Stimulated activated CD4-positive, alpha-beta T cell treated with anti-CD3 and anti-CD28 coated beads, Interleukin-1b, Interleukin-23, amount 100 ng/mL, for 4 hours (primary cell): ENCODE measurements at places on chromosomes 6 and 20.

DNA sequence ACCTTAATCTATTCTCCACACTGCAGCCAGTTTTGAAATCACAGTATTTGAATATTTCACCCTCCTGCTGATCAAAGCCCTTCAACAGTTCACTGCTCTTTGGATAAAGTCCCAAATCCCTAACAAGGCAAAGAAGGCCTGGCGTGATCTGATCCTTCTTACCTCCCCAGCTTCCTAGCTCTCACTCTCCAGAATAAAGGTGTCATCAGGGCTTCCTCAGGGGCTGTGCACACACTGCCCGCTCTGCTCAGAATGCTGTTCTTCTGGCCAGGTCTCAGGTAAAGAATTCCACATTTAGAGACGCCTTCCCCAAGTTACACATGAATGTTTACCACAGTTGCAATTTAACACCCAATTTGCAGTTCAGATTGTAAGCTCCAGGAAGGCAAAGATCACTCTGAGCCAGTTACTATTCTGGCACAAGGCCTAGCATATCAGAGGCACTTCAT lies 58.9 kb upstream of the MCM9 start:
- no peak for DNase-seq

GRCh38 chr6:28867086-28867409 lies 56.7 kb downstream of the TRIM27 start:
- no peak for DNase-seq

DNA sequence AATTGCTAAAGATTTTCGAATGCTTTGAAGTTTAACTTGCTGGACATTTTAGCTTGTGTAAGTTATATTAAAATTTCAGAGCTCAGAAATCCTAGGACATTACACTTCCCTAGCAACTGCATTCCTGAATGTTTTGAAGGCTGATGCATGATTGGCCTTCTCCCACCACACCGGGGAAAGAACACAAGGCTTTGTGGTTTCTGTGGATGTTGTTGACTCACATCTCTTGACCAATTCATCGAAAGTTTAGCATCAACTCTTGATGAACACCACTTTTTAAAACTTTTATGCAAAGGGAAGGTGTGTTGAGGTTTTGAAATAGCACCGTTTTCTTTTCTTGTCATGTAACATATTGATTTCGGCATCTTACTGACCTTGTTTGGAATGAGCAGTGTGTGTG lies 81.1 kb downstream of the RIMS1 start:
- DNase-seq = no peak

DNA sequence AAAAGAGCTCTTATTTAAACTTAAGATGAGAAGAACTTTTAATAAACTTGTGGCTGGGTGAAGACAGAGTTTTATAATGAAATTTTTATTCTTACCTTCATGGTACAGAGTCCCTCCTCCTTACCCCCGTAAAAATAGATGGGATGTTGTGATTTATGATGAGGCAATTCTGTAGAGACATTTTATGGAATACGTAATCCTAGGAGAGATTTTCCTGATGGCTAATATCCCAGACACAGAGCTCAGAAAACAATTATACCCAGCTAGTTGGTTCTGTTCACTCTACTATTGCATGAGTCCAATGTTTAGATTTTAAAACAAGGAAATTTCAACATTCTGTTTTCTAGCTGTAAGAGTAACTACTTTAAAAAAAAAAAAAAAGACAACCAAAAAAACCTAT lies 43.4 kb downstream of the MTHFD1L start:
- no peak for DNase-seq

DNA sequence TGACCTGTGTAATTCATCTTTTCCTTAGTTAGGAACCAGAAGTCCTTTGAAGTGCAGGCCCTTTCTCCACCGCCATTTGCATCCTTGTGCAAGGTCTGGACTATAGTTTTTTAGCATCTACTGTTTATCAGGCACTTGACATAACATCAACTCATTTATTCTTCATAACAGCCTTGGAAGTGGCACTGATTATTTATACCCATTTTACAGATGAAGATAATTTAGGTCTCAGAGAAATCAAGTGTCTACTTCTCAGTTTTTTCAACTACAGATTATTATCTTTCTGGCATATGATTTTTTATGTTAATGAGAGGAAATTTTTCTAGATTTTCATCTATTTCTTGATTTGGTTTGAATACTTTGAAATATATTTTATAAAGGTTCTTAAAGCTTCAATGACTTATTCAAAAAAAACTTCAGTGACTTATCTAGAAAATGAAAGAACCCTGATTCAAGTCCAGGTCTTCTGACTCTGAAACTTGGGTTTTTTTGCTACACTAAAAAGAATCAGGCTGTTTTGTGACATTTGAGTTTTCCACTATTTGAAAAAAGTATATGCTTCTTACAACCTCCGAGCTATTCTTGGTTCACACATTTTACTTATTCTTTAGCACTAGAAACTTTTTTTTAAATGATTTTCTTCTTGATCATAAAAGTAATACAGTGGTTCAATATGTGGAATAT lies 3.1 kb upstream of the UBE2J1 start:
- DNase-seq = no peak

DNA sequence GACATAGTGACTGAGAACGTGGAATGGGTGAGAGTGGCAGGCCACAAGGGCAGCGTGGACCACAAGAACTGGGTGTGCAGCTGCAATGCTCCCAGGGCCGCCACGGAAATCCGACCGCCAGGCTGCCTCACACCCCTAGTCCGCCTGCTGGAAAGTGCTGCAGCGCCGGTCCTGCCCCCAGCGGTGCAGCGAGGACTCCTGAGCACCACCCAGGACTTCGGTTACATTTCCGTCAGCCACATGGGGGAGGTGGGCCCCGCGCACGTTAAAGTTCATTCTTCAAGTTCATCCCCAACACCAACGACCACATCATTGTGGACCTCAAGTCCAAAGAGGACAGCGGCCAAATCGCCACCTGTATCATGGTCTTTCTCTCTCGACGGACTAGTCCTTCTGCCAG lies 126.1 kb upstream of the CARMIL1 start:
- no peak for DNase-seq

GRCh38 chr6:33248643-33248931 lies 23.1 kb downstream of the VPS52 start:
- DNase-seq = no peak
